Peyer's patch (tissue), 4 donors: ENCODE measurements at places on chromosomes 5 and 9. TPM values are rescaled to one million over a fixed set of nuclear protein-coding genes. Genes with fewer than 3 reads are reported as not detected.
A peak's percentile ranks its signal among the peaks of the same experiment; 100 is the strongest.

GRCh38 chr9:107737987-107738743, 248.6 kb upstream of the KLF4 start:
- no peaks in the 10 kb centered on the region for H3K27me3 ChIP-seq
- peak; percentile 22 for DNase-seq
- H3K36me3 ChIP-seq = no peaks in the 10 kb centered on the region
- H3K4me3 ChIP-seq = no peak overlapping the region

The PLGRKT gene
- total RNA-seq = 8.3 TPM

The MCTP1 gene
- total RNA-seq = 8.9 TPM

DNA sequence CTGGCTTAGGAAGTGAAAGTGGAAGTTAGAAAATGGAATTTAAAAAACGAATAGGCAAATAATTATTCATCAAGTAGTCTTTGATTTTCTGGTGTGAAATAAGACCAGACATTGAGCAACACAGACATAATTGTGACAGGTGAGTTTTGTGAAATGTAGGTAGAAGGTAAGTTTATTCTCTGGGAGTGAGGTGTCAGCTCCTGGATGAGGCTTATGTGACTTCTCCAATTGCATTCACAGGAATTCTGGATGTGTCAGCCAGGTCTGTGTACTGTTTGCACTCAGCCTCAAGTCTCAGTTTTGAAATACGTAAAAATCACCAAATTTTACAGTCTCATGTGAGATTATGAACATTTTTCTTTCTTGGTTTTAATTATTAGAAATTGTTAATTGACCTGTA, 537.6 kb downstream of the CETN3 start:
- H3K36me3 ChIP-seq = no peaks in the 10 kb centered on the region
- H3K27me3 ChIP-seq = no peaks in the 10 kb centered on the region
- no peaks in the 10 kb centered on the region for H3K4me1 ChIP-seq

- H3K4me1 ChIP-seq = no peaks in the 10 kb centered on the region
- H3K27ac ChIP-seq = no peak overlapping the region
- H3K27me3 ChIP-seq = no peaks in the 10 kb centered on the region
- H3K4me3 ChIP-seq = no peak overlapping the region
- H3K36me3 ChIP-seq = no peaks in the 10 kb centered on the region
Measured at GRCh38 chr5:53406630-53407316, 73.7 kb upstream of the FST start.
